Brain (organoid and tissue), 16 donors: ENCODE measurements at places on chromosomes 3 and 15. TPM values are rescaled to one million over a fixed set of nuclear protein-coding genes. Genes with fewer than 3 reads are reported as not detected.

DNA sequence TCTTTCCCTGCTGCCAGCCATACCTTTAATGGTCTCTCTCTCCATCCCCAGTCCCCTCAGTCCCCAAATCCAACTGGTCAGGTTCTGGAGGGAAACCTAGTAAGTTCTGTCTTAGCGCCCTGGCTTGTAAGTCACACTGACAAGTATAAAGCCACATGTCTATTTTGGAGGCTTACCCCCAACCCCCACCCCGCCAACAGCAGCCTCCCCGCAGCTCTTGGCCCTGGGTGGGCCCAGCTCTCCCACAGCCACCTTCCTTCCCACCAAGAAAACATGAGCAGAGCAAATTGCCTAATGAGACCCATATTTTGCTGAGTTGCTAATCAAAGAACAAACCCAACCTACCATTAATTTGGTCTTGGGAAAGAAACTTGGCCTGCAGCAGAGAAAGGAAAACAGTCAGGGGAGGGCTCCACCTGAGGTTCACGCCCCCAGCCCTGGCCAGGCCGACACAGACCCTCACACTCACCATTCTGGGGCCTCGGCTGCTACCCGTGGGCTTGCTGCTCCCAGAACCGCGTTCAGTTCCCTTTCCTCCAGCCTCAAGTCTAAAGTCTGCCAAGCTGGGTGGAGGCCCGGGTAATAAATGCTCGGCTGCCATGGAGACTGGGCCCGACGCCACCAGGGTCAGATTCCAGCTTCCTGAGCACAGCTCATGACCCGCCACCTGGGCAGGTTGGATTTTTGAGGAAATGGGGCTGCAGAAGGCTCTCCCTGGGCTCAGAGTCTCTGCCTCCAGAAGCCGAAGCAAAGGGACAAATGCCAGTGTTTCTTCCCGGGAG lies at the start of gene CALML4:
TSS of gene CALML4 (minus strand) at position 557 of the 782 bp plus-strand sequence. CDS start at position 472, 85 bp downstream.
- DNase-seq, result peak; percentile 27

- DNase-seq, result no peak
Measured at GRCh38 chr3:187166750-187167149, 27.5 kb upstream of the RPL39L start.

Gene SLC22A14
- polyA plus RNA-seq, result not detected

GRCh38 chr3:54376939-54377578 lies 254.7 kb downstream of the CACNA2D3 start:
- DNase-seq, result no peak

- DNase-seq, result no peak
Measured at GRCh38 chr3:89252860-89253259, 145.4 kb downstream of the EPHA3 start.

DNA sequence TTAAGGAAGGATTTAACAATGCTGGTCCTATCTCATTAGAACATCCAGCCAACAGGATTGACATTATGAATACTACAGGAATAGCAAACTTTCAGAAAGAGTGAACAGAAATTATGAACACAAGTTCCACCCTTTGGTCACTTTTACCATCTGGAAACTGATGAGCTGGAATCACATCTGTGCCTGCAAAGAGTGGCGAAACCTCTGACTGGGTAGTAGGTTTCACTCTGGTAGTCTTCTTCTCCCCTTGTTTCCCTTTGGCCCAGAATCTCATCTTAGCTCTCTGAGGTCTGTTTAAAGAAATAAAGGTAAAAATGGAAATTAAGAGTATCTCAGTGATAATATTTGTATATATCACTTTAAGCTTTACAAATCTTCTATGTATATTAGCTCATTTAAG lies 73.1 kb downstream of the NR2E3 start:
- DNase-seq, result no peak

Gene GPR87
- polyA plus RNA-seq, result not detected

GRCh38 chr3:12503126-12503957 lies 19.1 kb downstream of the TSEN2 start:
- DNase-seq, result no peak

Gene WDR49
- polyA plus RNA-seq, result 0.15 TPM

Gene TRPM1
- polyA plus RNA-seq, result not detected

GRCh38 chr15:90015294-90015693 lies 14.2 kb downstream of the ZNF710 start:
- no peak for DNase-seq

DNA sequence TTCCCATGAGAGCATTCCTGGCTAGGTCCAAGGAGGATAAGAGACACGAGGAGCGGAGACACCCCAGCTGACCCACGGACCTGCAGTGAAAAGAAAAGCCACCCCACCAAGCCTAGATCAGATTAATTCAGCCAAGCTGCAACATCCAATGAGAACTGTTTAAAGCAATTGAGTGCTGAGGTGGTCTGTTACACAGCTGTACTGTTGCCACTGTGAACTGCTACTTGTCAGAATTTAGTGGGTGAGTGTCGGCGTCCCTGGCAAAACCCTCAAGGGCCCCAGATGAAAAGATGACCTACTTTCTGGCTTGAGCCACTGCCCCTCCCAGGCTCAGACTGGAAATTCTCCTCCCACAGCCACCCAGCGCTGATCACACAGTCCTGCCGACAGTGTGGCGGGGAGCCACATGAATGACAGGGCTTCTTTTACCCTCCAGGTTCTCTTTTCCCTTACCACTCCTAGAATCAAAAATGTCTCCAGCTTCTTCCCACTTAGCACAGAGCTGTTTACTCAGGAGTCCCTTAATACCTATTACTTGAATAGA lies 26.4 kb upstream of the KBTBD12 start:
- DNase-seq, result peak; percentile 64

Gene DYNC1LI1
- polyA plus RNA-seq, result 27.4 TPM

DNA sequence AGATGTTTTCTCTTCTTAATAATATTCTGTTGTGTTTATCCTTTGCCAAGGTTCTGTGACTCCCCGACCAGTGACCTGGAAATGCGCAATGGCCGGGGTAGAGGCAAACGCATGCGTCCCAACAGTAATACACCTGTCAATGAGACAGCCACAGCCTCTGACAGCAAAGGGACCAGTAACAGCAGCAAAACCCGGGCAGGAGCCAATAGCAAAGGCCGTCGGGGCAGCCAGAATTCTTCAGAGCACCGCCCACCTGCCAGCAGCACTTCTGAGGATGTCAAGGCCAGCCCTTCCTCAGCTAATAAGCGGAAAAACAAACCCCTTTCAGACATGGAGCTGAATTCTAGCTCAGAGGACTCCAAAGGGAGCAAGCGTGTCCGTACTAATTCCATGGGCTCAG lies 101.5 kb downstream of the RBPMS2 start:
- DNase-seq, result no peak

- no peak for DNase-seq
Measured at GRCh38 chr15:68796576-68796975, 24.1 kb downstream of the ANP32A start.

DNA sequence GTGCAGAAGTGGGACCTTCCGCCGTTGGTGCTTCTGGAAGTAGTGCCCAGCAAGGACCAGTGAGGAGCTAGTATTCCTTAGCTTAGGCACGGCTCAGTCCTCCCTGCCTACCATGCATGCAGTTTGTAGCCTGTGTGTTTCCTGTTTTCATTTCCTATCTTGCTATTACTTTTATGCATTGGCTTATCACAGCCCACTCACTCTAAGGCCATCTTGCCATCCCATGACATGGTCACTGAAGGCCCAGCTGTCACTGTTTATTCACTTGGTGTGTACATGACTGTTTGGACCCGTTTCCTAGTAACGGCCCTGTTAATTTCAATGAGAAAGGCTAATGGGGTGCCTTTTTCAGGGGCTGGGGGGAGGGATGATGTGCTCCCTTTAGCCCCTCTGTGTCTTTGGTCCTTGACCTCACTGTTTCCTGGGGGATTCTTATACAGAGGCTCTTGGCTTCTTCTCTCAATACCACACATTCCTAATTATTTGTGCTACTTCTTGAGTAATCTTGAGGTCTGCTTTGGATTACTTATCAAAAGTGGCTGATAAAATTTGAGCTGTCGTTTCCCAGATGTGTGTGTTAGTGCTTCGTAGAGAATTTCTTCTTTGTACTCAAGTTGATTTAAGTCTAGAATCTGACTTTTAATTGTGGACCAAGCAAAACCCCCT lies 24.5 kb upstream of the TRAK1 start:
- DNase-seq, result peak; percentile 57

- peak; percentile 52 for DNase-seq
Measured at GRCh38 chr3:39150803-39151631, 2.4 kb downstream of the CSRNP1 start.

Gene SNAP23
- 12.8 TPM for polyA plus RNA-seq

Gene HESX1
- 0.71 TPM for polyA plus RNA-seq

- DNase-seq, result no peak
Measured at GRCh38 chr3:34676436-34676835, 878.0 kb downstream of the PDCD6IP start.

Gene HGD
- not detected for polyA plus RNA-seq

DNA sequence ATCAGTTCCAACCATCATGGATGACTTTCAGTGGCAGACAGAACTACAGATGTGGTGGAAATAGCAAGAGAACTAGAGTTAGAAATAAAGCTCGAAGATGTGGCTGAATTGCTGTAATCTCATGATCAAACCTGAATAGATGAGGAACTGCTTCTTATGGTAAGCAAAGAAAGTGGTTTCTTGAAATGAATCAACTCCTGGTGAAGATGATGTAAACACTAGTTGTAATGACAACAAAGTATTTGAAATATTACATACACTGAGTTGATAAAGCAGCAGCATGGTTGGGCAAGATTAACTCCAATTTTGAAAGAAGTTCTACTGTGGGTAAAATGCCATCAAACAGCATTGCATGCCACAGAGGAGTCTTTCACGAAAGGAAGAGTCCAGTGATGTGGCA lies 131.7 kb upstream of the FAM3D start:
- no peak for DNase-seq

Gene NRROS
- 1.4 TPM for polyA plus RNA-seq

Gene MINAR1
- polyA plus RNA-seq, result 0.46 TPM

GRCh38 chr3:103075282-103075681 lies 640.5 kb downstream of the ZPLD1 start:
- no peak for DNase-seq
